ENCODE measurements at places on chromosomes 7 and 10.

DNA sequence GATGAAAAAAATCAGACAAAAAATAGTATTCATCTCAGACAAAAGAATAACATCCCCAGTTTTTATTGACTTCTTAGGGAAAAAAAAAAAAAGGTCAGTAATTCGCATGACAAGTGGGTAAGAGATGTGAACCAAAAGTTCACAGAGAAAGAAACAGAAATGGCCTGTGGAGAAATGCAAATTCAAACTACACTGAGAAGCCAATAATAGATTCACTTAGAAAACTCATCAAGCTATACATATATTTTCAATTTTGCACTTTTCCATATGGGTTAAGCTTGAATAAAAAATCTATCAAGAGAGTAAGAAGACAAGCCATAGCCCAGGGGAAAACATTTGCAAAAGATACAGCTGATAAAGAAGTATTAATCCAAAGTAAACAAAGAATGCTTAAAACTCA is 28.0 kb downstream of the HERC4 start:
- DNase-seq: no peak

DNA sequence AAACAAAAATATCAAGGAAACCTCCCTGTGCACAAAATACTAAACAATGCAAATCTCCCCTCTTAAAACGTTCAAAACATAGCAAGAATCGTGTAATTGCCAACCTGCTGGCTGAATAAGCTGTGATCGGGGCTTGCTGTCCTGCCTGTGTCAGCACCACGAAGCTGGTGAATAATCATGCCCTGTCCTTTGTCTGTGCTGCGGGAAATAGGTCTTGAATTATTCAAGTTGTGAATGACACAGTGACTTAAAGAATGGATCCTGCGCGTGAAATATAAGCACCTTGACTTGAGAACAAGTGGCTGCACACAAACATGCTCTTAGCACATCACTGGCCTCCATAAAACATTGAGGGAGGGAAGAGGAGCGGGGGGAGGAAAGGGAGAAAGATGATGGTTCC is 130.2 kb downstream of the OAT start:
- DNase-seq: no peak

GRCh38 chr7:155804897-155805825 is 7.1 kb downstream of the SHH start:
- DNase-seq: peak; percentile 27

DNA sequence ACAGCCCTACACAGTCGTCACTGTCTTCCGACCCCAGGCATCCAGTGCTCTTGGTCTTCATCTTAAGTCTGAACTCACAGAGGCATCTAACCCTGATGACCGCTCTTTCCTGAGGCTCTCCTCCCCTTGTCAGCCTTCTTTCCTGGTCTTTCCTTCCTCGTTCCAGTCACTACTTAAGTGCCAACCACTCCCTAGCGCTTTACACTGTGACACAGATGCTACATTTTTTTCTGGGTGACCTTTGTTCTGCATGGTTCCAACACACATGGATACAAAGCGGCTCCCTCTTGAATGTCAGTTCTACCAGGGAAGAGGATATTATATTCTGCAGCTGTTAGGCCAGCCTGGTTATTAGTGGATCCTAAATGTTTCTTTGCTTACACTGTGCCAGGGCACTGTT is 12.7 kb downstream of the YWHAG start:
- DNase-seq: no peak

DNA sequence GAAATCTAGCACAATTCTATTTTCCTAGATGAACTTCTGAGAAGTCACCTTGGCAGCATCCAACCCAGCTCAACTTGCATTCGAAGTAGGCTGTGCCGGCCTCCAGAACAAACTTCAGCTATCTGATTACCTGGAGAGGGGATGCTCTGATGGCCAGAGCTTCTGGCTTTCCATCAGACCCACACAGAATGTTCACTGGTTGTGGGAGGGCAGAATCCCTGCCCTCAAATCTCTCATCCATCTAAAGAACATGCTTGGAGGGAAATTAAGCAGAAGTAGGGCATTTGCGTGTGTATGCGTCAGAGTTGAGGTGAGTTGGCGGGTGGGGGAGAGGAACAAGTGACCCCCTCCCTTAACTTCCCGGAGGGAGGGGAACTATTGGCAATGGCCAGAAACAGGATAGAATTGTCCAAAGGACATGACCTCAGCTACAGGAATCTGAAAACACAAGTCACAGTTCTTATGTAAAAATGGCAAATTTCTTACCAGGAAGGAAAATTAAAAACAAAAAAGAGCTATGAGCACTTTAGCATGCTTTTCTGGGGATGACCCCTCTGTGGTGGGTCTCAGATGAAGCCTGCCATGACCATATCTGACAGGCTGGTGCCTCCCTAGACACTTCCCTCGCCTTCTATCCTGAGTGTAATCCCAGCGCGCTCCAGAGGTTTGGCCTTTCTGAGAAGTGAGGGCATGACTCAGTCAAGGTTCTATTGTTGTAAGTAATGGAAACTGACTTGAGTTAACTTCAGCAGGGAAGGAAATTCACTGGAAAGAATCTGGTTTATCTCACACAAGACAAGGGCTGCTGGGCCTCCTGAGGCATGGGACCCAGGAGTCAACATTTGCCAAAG is 278.8 kb downstream of the RPS24 start:
- no peak for DNase-seq

DNA sequence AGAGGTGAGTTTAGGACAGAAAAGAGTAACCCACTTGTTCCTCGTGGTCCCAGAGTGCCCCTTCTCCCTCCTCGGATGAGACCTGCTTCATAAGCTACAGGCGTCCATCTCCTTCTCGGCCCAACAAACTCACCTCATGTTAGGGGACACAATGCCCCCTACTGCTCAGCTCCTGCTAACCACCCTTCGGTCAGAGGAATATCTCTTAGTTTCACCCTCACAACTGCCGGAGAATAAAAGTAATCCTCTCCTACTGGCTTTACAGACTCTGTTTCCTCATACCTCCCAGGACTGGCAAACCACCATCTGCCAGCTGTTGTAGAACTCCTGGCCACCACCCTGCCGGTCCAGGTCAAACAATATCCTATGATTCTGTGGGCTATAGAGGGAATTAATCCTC is 3.2 kb downstream of the AKR1B15 start:
- DNase-seq: no peak

DNA sequence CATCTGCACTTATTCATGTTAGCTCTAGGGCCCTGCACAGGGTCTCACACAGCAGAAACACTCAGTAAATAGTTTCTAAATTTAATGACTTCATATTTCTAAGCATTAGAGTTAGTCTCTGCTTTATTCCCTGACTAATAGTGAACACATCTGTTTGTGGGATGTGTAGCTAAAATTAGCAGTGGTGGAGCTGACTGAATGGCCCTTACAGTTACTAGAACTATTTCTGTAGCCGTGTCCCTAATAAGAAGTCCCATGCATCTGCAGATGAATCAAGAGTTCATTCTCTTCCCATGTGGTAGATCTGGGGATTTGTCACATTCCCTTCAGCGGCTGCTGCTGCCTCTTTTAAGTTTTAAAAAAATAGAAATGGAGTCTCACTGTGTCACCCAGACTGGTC is 11.7 kb downstream of the MAP3K8 start:
- DNase-seq: no peak

DNA sequence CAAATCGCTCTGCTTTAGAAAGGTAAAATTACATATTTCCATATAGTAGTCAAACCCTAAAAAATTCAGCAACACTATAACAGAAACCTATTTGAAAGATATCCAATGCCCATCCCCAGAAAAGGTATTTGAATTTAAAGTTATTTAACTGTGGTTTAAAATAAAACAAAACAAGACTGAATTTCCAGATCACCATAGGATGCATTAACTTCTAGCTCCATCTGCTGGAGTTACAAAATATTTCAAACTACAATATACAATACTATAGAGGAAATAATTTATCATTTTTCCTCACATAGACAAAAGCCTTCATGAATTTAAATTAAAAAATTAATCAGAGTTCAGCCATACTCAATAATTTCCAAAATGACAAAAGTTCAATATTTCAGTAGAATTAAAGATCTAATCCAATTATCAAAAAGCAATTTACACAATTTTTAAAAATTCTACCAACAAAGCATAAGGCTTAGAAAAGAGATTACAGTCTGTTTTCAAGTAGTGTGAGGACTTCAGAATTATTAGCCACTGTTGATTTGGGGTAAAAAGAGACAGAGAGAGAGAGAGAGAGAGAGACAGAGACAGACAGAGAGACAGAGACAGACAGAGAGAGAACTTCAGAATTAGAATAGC is 75.9 kb downstream of the LMBR1 start:
- DNase-seq: no peak

DNA sequence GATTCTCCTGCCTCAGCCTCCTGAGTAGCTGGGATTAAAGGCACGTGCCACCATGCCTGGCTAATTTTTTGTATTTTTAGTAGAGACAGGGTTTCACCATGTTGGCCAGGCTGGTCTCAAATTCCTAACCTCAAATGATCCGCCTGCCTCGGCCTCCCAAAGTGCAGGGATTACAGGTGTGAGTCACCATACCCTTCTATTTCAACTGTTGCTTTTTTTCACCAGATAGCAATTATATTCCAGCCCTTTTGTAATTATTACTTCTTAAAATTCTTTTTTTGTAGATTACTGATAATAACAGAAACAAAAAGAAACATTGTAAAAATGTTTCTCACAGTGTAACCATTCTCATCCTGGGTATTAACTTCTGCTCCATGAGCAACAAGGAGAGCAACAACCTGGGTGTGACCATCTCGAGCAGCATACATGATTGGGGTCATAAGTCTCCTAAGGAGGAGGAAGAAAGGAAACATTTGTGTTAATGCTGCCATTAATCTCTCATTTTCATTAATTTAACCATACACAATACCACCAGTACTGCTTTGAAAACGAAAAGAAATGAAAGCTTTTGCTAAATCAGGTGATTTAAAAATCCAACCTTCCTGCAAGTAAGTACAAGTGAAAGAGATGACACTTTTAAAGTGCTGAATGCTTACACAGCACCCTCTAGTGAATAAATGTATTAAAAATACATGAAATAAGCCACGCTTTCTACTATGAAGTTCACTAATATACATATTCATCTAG is 41.8 kb downstream of the ASZ1 start:
- DNase-seq: no peak

- no peak for DNase-seq
Observed at GRCh38 chr7:122850528-122850927, 35.7 kb downstream of the CADPS2 start.

DNA sequence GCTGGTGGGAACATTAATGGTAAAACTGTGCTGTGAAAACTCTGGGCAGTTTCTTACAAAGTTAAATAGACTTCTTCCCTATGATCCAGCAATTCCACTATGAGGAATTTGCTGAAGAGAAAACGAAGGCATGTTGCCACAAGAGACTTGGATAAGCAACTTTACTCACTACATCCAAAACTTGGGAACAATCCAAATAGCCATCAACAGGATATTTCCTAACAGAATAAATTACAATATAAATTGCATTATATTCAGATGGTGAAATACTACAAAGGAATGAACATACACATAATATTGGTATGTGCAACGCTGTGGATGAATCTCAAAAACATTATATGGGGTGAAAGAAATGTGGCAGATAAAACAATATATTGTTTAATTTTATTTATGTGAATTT is 21.4 kb upstream of the MKI67 start:
- no peak for DNase-seq

All from stimulated activated CD4-positive, alpha-beta T cell treated with anti-CD3 and anti-CD28 coated beads, TNF-alpha, amount 100 ng/mL, for 4 hours (primary cell).